ENCODE measurements at places on chromosomes 3 and 15.

DNA sequence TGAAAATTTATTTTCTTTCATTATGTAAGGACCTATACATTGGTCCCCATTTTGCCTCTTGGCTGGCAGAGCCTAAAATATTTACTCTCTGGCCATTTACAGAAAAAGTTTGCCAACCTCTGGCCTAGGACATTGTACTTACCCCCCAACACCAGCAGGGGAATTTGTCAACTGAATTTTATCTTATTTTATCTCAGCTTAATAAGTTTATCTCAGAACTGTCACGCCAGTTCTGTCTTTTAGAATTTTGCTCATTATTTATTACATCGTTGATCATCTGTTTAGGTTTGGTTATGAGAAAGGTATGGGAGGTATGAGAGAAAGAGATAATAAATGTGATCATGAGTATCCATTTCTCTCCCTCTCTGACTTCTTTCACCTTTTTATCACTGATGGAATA, 38.3 kb downstream of the CHD2 start:
- DNase-seq, result no peak

DNA sequence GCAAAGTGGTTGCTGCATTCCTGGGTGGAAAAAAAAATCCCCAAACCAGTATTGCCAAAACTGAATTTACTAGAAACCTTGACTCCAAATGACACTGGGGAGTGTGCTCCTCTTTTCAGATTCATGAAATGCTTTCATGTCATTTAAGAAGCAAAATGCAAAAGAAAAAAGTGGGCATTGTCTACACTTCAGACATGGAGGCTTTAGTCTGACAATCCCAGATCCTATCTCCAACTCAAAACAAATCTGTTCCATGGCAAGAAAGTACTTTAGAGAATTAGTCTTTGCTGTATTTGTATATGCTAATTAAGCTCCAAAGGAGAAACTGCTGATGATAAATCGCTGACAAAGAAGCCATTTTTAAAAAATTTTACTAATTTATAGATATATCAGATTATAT, 366.7 kb downstream of the MAGI1 start:
- no peak for DNase-seq

DNA sequence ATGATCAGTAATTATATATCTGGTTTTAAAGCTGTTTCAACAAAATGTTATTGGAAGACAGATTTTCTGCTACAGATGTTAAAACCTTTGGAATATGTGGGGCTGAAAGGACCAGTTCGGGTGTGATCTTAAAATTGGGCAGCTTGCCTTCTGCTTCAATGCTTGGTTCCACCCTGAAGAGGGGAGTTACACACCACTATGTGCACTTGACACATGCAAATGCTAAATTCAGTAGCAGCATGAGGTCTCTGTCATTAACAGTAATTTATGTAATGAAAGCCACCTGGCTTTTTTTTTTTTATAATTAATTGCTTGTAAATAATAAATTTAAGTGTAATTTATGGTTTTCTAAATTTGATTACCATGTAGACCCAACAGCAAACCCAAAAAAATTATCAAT, 24.6 kb downstream of the CDIN1 start:
- no peak for DNase-seq

GRCh38 chr15:73937726-73938125, 11.5 kb downstream of the LOXL1 start:
- no peak for DNase-seq

DNA sequence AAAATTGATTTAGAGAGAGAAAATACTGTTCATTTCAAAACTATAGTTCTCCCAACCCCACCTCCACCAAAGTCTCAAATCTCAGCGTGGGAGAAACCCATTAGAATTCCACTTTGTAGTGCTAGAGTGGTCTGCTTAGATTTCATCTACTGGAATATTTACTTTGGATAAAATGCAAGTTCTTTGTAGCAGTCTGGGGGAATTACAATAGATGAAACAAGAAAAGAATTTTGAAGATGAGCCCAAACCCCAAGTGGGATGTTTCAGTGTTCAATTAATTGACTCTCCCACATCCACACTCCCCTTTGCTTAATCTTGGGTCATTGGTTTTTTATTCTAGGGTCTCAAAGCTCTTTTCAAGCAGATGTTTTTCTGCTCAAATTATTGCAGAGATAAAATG, 97.8 kb downstream of the RPL22L1 start:
- DNase-seq, result no peak

DNA sequence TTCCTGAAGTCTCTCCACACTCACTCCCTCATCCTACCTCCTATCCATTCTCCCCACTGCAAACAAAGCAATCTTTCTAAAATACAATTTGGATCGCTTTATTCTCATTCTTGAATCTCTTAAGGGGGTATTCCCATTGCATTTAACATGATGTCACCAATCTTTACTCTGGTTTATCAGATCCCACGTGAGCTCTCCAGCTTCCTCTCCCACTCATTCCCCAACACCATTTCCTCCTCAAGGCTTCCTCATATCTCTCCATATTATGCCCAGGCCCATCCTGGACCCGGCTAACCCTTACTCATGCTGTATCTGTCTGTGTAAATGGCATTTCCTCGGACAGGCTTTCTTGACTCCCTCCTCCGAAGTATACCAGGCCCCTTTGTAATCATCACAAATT, 165.0 kb downstream of the CD47 start:
- DNase-seq, result no peak

DNA sequence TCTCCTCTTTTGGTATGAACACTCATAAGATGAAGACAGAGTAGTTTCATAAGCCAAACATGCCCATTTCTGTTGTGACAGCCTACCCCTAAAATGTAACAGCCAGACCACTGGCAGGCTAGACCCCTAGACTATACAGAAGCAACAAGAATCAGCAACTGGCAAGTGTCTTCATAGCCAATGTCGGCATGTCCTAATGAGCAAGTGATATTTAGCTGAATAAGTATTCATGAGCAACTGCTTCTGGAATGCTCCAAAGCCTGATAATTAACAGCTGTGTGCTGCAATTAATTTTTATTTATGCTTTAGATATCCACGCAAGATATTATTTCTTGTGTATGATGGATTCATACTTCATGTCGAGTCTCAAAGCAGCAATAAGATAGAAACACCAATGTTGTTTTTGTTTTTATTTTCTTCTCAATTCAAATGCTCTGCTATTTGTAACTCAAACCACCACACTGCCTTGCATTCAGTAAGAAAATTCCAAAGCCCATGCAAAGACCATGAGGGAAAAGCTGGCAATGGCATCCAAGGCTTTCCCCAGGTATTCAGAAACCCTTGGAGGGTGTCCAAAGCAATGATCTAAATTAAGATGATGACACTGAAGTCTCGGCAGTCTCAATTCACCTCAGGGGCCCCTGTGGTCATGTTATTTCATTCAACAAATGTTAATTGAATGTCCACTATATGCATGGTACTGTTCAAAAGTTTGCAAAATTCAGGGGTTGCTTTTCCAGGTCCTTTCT, 167.7 kb upstream of the NECTIN3 start:
- DNase-seq, result no peak

GRCh38 chr3:42438193-42438592, 27.8 kb upstream of the LYZL4 start:
- DNase-seq, result no peak

GRCh38 chr3:122800031-122800430, 5.2 kb downstream of the SLC49A4 start:
- DNase-seq, result no peak

- DNase-seq, result peak; percentile 79
These were observed 45.5 kb downstream of the FILIP1L start for GRCh38 chr3:100068826-100069225.

DNA sequence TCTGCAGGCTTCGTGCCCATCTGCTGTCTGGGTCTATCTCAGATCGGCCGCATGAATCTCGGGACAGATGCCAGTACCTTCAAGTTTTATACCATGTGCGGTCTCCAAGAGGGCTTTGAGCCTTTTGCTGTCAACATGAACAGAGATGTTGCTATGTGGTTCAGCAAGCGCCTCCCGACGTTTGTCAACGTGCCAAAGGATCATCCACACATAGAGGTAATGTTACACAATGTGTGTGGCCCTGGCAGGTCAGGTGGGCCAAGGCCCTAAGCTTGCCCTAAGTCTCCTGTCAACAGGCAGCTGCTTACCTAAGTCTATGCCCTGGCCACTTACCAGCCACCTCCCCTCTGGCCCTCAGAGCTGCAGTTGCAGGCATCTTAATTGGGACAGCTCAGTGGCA, 324.0 kb upstream of the CHRM5 start:
- DNase-seq, result no peak

DNA sequence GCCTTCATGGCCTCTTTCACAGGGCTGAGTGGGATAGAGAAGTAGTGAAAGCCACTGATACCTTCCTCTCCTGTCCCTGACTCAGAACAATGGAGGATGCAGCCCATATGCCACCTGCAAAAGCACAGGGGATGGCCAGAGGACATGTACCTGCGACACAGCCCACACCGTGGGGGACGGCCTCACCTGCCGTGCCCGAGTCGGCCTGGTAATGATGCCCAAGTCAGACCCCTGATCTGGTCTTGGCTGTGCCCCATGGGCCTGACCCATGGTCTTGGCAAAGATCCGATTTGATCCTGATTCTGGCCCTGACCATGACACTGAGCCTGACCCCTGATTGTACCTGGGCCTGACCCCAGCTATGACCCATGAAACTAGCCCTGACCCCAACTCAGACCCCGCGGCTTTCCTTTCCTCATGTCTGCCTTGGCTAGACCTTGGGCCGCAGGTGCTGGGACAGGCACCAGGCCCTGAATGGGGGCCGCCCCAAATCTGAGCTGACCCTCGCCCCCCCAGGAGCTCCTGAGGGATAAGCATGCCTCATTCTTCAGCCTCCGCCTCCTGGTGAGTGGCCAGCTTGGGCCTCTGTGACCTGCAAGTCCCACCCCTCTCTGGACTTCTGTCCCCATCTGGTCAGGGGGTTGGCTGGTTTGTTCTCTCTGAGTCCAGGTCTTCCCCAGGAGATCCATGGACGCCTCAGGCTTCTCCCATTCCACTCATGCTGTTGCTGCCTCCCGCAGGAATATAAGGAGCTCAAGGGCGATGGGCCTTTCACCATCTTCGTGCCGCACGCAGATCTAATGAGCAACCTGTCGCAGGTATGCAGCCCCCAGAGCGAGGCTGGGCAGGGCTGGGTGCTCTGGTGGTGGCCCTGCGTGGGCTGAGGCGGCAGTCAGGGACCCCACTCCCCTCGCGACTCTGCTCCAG, 15.6 kb downstream of the NT5DC2 start:
- no peak for DNase-seq

GRCh38 chr15:57048930-57049549, 130.6 kb downstream of the TCF12 start:
- DNase-seq, result peak; percentile 23

DNA sequence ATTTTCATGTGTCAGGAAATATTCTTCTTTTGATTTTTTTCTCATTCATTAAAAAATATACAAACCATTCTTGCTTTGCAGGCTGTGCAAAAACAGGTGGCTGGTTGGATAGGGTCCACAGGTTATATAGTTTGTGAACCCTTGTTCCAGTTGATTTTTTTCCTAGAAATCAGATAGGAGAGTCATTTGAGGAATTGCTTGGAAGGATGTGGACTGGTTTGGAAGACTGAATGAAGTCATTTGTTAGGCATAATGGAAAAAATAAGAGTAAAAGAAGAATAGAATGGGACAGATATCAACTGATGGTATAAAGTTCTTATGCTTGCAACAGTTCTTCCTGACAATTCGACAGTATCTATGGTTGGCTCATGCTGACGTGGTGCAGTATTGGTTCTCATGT, 189.4 kb downstream of the PTPRG start:
- peak; percentile 16 for DNase-seq

DNA sequence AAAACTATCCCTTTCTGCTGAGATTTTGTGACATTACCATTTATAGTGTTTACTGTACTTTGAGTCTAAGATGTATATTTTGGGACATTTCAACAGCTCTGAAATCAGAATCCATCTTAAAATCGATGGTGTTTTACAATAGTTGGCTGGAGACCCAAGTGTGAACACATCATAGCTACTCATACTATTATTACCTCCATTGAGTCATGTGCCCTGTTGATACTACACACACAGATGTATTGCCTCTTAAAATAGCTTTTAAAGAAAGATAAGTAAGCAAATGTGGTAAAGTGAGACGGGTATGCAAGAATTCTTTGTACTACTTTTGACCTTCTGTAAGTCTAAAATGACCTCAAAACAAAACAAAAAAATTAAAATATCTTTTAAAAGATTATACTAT, 6.7 kb downstream of the LMOD3 start:
- peak; percentile 78 for DNase-seq

DNA sequence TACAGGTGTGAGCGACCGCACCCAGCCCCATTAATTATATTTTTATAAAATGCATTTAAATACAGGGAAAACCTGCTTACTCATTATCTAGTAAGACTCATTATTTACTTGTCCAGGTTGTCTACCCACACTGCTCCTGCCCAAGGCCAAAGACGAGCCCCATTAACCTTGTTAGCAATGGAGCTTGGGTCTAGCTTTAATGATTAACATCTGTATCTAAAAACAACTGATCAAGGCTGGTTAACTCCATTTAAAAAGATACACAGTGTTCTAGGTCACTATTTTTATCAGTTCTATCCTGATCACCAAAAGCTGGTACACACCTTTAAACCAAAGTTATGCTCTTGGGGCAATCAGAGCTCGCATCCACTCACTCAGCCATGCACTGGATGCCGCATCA, 10.4 kb upstream of the NCKIPSD start:
- no peak for DNase-seq

DNA sequence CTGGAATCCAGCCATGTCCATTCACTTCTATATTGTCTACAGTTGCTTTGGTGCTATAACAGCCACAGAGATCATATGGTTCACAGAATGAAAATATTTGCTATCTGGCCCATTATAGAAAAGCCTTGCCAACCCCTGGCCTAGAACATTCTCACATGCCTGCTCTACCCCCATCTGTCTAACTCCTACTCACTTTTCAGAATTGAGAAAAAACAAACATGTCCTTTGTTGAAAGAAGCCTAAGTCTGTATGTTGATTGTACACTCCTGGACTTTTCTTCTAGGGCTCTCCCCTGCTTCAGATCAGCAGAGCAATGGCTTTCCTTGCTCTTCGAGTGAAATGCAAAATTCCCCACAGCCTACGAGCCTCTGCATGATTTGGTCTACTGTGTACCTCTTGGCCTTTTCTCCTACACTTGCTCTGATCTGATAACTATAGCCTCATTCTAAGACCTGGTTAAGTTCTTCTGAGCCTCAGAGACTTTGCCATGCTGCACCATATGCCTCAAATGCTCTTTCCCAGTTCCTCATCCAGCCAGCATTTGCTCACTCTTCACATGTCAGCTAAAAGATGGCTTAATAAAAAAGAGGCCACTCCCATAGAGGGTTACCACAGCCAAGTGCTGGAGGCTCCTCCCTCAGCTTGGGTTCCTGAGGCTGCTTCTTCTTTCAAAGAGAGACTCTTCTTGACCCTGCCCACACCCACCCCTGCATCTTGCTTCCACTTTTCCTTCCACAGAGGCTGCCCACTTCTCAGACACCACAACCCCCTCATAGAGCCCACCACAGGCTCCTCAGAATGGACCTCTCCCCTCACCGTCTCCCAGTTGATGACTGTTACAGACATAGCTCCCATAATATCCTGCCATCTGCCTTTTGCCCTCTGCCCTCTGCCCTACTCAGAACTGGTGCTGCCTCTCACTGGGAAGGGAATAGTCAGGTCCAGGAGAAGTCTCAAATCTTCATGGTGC, 22.9 kb upstream of the DCLK3 start:
- DNase-seq, result no peak

Measured in IMR-90 (cell line).